Psoas muscle (tissue), 8 donors: ENCODE measurements at places on chromosomes 1 and 21. TPM values are rescaled to one million over a fixed set of nuclear protein-coding genes. Genes with fewer than 3 reads are reported as not detected.
A peak's percentile ranks its signal among the peaks of the same experiment; 100 is the strongest.

DNA sequence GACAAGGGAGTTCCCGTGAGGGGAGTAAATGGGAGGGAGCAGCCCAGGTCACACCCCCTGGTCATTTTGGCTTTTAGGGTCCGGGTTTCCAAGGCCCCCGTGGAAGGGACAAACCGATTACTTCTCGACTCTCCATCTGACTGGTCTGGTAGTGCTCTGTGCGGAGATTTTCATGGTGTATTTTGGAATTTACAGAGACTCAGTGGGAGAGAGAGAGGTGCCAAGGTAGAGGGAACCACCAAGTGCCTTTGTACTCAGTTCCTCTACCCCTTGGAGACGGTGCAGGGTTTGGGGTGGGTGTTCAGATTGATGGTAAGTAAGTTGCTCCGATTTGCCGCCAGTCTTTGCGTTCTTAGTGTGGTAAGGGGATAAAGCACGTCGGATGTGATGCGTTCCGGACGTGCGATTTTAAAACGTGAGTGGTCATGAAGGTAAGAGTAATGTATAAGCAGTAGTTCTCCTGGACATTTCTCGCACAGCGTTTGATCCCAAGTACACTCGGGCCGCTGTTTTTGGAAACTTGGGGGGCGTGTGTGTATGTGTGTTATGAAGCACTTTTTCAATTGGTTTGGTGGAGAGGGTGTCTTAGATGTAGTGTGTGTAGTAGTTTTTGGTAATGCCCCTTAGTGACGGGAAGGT, 682 bp downstream of the SUCO start:
- H3K27ac ChIP-seq = peak overlapping the region; percentile 90
- H3K4me1 ChIP-seq = peaks cover 33% of the 10 kb centered on the region
- peak overlapping the region; percentile 80 for H3K4me3 ChIP-seq
- no peaks in the 10 kb centered on the region for H3K36me3 ChIP-seq
- no peaks in the 10 kb centered on the region for H3K27me3 ChIP-seq

- DNase-seq = peak; percentile 33
- H3K36me3 ChIP-seq = peaks cover 15% of the 10 kb centered on the region
- H3K27ac ChIP-seq = peak overlapping the region; percentile 91
- no peaks in the 10 kb centered on the region for H3K27me3 ChIP-seq
- peak overlapping the region; percentile 89 for H3K4me3 ChIP-seq
- H3K4me1 ChIP-seq = peaks cover 55% of the 10 kb centered on the region
Observed at GRCh38 chr1:67429528-67430357, 459 bp downstream of the SERBP1 start.

DNA sequence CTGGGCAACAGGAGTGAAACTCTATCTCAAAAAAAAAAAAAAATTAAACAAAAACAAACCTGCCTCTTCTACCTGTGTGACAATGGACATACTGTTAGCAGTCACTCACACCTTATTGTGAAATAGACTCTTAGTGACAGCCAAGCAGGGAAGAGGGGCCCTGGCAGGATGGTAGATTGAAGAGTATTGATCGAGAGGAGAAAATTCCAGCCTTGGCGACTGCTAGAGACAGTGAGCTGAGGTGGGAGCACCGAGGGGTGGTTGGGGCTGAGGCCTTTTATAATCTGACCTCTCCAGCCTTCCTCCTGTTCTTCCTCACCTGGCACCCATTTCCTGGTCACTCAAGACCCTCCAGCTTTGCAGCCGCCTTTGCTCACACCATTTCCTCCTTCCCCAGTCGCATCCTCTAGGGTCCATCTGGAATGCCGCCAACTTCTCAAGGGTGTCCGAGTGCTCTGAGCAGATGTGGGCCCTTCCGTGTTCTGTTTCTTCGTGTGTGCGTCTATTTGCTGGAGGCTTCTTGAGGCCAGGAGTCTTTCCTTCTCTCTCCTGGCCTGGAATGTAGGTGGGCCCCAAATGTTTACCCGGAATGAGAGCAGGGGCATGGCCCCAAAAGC, 196.9 kb upstream of the TMEM51 start:
- H3K36me3 ChIP-seq = no peaks in the 10 kb centered on the region
- no peaks in the 10 kb centered on the region for H3K4me1 ChIP-seq
- no peak for DNase-seq

The ADGRB2 gene
- total RNA-seq = 0.61 TPM

The TNFRSF4 gene
- 1.4 TPM for total RNA-seq
